Activated naive CD4-positive, alpha-beta T cell treated with anti-CD3 and anti-CD28 coated beads for 36 hours (primary cell): ENCODE measurements at places on chromosomes 3 and 15. TPM values are rescaled to one million over a fixed set of nuclear protein-coding genes. Genes with fewer than 3 reads are reported as not detected.
A peak's percentile ranks its signal among the peaks of the same experiment; 100 is the strongest.

DNA sequence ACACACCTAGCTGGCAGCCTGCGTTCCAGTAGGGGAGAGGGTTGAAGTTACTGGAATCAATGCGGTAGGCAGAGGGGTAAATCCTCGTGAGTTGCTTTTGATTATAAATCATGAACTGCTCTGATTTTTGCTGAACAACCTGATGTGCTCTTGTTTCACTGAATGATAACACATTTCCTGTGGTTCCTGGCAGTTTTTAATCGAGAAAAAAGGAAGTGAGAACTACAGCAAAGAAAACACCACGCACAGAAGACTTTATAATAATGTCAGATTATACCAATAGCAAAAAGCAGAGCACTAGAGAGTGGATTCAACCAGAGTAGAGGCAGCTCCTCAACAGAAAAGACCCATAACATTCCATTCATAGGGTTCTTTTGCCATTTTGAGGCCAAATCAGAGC lies 200.8 kb upstream of the STRIT1 start:
- H3K27me3 ChIP-seq = no peaks in the 10 kb centered on the region
- no peak overlapping the region for H3K27ac ChIP-seq
- H3K4me3 ChIP-seq = no peak overlapping the region
- H3K4me1 ChIP-seq = peaks cover 2% of the 10 kb centered on the region
- DNase-seq = no peak

- DNase-seq = no peak
- H3K4me1 ChIP-seq = no peaks in the 10 kb centered on the region
- H3K4me3 ChIP-seq = no peak overlapping the region
- no peaks in the 10 kb centered on the region for H3K36me3 ChIP-seq
- H3K27ac ChIP-seq = no peak overlapping the region
Measured at GRCh38 chr3:70315021-70315420, 2.6 kb upstream of the MDFIC2 start.

DNA sequence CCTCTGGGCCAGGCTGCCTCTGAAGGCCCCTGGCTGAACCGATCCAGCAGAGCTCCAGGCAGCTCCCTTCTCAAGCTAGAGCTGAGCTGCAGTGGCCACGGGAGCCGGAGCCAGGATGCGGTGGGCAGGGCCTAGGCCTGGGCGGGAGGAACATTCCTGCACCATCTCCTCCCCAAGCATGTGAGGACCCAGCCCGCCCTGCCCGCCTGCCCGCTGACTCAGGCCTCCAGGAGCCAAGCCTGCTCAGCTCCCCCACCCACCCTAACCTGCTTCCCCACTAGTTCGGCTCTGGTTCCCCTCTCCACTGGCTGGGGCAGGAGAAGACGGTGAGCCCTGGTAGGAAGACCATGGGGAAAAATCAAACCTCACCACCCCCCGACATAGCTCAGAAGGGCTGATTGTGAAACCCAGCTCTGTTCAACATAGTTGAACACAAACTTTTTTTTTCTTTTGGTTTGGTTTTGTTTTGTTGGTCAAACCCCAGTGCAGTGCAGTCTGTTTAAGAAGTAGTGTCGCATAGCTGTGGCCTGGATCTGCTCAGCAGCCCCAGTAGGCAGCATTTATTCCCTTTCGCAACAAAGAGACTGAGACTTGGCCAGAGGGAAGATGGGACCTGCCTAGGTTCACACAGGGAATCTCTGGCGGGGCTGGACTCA lies 13.5 kb downstream of the SNX33 start:
- H3K4me3 ChIP-seq = no peak overlapping the region
- H3K27ac ChIP-seq = no peak overlapping the region
- no peaks in the 10 kb centered on the region for H3K36me3 ChIP-seq
- H3K4me1 ChIP-seq = no peaks in the 10 kb centered on the region
- no peaks in the 10 kb centered on the region for H3K27me3 ChIP-seq

GRCh38 chr3:44516230-44516629 lies 38.8 kb upstream of the ZNF445 start:
- peaks cover 9% of the 10 kb centered on the region for H3K27me3 ChIP-seq
- no peak overlapping the region for H3K4me3 ChIP-seq
- no peak for DNase-seq
- no peak overlapping the region for H3K27ac ChIP-seq
- no peaks in the 10 kb centered on the region for H3K36me3 ChIP-seq
- peaks cover 10% of the 10 kb centered on the region for H3K4me1 ChIP-seq

DNA sequence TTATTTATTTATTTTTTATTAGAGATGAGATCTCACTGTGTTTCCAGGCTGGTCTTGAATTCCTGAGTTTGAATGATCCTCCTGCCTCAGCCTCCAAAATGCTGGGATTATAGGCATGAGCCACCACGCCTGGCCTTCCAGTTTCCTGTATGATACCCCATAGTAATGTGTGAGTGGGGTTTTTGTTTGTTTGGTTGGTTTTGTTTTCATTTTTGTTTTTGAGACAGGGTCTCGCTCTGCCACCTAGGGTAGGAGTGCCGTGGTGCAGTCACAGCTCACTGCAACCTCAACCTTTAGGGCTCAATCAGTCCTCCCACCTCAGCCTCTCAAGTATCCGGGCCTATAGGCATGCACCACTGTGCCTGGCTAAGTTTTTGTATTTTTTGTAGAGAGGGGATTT lies 30.9 kb downstream of the GOLM2 start:
- no peaks in the 10 kb centered on the region for H3K36me3 ChIP-seq
- H3K4me1 ChIP-seq = peaks cover 3% of the 10 kb centered on the region
- no peak overlapping the region for H3K4me3 ChIP-seq
- DNase-seq = peak; percentile 9
- H3K27me3 ChIP-seq = no peaks in the 10 kb centered on the region

DNA sequence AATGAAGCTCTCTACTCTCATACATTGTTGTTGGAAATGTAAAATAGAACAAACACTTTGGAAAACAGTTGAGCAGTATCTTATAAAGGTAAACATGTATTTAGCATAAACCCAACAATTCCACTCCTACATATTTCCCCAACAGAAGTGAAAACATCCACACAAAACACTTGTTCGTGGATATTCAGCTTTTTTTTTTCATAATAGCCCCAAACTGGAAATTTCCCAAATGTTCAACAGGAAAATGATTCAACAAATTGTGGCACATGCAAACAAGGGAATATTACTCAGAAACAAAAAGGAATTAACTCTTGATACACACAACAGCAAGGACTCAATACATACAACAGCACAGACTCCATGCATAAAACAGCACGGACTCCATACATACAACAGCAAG lies 28.5 kb downstream of the RFTN1 start:
- peaks cover 76% of the 10 kb centered on the region for H3K4me1 ChIP-seq
- peak overlapping the region; percentile 54 for H3K27ac ChIP-seq
- no peaks in the 10 kb centered on the region for H3K27me3 ChIP-seq
- peaks cover 38% of the 10 kb centered on the region for H3K36me3 ChIP-seq
- no peak overlapping the region for H3K4me3 ChIP-seq

DNA sequence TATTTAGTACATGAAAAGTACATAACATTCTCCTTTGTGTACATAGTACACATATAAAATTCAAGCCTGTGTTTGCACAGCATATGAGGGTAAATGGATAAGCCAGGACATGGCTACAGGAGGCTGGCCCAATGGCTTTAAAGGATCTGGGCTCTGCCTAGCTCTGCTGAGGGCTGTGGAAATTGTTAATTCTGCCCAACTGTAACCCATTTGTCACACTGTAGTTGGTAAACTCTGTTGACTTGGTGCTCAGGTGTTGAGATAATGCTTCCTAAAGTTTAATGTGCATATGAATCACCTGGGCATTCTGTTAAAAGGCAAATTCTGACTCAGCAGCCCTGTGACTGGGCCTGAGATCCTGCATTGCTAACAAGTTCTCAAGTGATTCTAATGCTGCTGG lies 196.5 kb upstream of the ZPLD1 start:
- no peak overlapping the region for H3K4me3 ChIP-seq
- DNase-seq = no peak
- H3K27ac ChIP-seq = no peak overlapping the region
- no peaks in the 10 kb centered on the region for H3K27me3 ChIP-seq
- no peaks in the 10 kb centered on the region for H3K4me1 ChIP-seq

DNA sequence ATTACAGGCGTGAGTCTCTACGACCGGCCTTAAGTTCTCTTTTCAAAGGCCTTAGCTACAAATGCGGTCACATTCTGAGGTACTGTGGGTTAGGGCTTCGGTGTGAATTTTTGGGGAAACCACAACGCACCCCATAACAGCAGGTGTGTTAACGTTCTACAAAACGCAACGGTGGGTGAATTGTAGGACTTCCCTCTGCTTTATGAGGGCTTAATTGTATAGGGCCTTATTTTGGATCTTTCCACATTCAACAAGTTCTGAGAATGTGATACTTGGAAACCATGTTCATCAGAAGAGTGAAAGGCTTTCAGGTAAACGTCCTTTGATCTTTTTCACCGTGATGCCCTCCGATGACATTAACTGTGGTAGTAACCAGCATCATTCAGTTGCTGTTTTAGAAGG lies 998.6 kb upstream of the CFAP20DC start:
- peak overlapping the region; percentile 71 for H3K4me3 ChIP-seq
- no peaks in the 10 kb centered on the region for H3K27me3 ChIP-seq
- peaks cover 82% of the 10 kb centered on the region for H3K4me1 ChIP-seq
- H3K36me3 ChIP-seq = peaks cover 23% of the 10 kb centered on the region
- H3K27ac ChIP-seq = peak overlapping the region; percentile 98
- DNase-seq = peak; percentile 72

DNA sequence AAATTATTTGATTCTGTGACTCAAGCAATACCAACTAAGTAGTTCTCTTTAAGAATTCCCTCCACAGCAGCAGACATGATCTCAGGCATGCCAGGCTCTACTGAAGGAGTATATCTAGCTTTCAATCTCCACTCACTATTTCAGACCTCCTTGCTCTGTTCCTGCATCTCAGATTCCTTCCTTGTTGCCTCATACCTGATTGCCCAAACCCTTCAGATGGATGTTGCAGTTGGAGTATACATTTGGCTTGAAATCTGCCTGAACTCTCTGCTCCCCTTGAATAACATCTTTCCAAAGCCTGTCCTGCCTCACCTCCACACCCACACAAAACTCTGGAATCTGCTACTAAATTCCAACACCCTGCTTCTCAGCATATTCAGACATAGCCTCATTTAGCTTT lies 19.8 kb upstream of the TM4SF4 start:
- no peaks in the 10 kb centered on the region for H3K36me3 ChIP-seq
- no peak overlapping the region for H3K27ac ChIP-seq
- peaks cover 25% of the 10 kb centered on the region for H3K27me3 ChIP-seq
- no peak overlapping the region for H3K4me3 ChIP-seq
- no peaks in the 10 kb centered on the region for H3K4me1 ChIP-seq
- no peak for DNase-seq

- peaks cover 66% of the 10 kb centered on the region for H3K27me3 ChIP-seq
- no peaks in the 10 kb centered on the region for H3K36me3 ChIP-seq
- no peak overlapping the region for H3K27ac ChIP-seq
- peak; percentile 7 for DNase-seq
Measured at GRCh38 chr15:96053031-96053780, 277.3 kb upstream of the NR2F2 start.

DNA sequence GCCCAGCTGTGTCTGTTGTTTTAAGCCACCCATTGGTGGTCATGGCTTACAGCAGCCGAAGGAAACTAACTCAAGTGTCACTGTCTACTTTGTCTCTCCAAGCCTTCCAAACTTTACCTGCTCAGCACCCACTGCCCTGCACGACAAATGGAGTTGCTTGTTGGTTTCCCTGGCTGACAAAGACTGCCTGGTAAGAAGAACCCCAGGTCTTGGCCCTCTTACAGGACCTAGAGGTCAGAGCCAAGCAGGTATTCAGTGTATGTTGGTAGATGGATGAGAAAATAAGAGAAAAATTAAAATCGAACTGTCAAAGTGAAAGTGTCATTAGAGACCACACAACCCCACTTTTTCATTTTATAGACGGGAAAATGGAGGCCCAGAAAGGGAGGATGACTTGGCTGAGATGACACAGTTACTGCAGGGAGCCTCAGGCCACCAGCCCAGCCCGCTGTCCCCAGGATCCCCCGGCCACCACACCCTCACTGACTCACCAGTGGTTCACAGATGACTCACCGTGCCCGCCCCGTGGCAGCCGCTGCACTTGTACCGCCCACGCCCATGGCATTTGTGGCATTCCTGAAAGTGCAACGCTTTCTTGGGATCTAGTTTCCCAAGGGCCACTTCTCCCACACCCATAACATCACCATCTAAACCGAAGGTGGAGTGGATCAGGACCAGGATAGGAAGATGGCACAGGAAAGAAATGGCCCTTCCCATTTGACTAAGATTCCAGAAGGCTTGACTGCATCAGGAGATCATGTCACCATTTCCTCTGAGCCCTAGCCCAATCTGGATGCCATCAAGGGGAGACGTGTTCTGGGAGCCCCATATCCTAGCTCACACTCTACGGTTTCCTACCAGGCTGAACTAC lies 15.2 kb downstream of the SSUH2 start:
- peak overlapping the region; percentile 6 for H3K4me3 ChIP-seq
- no peak overlapping the region for H3K27ac ChIP-seq
- H3K36me3 ChIP-seq = no peaks in the 10 kb centered on the region

DNA sequence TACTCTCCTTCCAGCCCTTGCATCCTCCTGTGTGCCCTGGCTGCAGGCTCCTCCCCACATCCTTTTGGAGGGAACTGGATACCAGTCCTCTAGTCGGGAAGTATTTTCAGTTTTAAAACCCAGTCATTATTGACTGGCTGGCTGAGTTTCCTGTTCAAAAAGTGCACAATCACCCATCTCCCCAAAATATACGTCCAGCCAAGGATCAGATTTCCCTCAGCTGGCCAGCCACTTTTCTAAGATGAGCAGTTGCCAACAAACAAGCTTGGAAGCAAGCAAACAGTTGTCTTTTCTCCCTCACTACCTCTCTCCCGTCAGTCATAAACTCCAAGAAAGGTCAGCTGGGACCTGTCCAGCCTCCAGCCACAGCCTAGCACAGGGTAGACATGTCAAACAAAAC lies 147.7 kb upstream of the GALNT15 start:
- no peaks in the 10 kb centered on the region for H3K27me3 ChIP-seq
- H3K36me3 ChIP-seq = no peaks in the 10 kb centered on the region
- H3K4me1 ChIP-seq = no peaks in the 10 kb centered on the region

DNA sequence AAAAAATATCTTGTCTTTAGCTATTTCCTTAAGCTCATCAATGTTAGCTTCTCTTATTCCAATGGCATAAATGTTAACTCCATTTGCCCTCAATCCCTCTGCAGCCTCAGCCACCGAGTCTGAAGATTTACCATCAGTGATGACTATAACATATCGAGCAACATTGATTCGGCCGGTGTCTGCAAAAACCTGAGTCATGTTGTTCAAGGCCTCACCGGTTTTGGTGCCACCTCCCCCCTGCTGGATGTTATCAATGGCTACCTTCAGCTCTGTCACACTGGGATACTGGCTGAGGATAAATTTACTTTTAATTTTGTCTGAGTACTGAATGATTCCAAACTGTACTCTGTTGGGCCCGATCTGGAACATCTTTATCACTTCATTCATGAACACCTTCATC lies 41.0 kb upstream of the CAPN7 start:
- no peaks in the 10 kb centered on the region for H3K36me3 ChIP-seq
- peaks cover under 1% of the 10 kb centered on the region for H3K4me1 ChIP-seq
- no peak overlapping the region for H3K4me3 ChIP-seq
- H3K27me3 ChIP-seq = no peaks in the 10 kb centered on the region

- H3K27ac ChIP-seq = no peak overlapping the region
- H3K36me3 ChIP-seq = no peaks in the 10 kb centered on the region
- H3K27me3 ChIP-seq = peaks cover 13% of the 10 kb centered on the region
Measured at GRCh38 chr15:61681676-61682075, 378.6 kb downstream of the VPS13C start.

- H3K36me3 ChIP-seq = no peaks in the 10 kb centered on the region
- H3K4me1 ChIP-seq = no peaks in the 10 kb centered on the region
- no peak overlapping the region for H3K27ac ChIP-seq
Measured at GRCh38 chr3:37537914-37538691, 323.6 kb upstream of the CTDSPL start.

Gene RETNLB
- not detected for total RNA-seq

Gene UTS2B
- total RNA-seq = not detected

Gene CPN2
- total RNA-seq = not detected
